GM23338 (cell line): ENCODE measurements at places on chromosomes 4 and X.

DNA sequence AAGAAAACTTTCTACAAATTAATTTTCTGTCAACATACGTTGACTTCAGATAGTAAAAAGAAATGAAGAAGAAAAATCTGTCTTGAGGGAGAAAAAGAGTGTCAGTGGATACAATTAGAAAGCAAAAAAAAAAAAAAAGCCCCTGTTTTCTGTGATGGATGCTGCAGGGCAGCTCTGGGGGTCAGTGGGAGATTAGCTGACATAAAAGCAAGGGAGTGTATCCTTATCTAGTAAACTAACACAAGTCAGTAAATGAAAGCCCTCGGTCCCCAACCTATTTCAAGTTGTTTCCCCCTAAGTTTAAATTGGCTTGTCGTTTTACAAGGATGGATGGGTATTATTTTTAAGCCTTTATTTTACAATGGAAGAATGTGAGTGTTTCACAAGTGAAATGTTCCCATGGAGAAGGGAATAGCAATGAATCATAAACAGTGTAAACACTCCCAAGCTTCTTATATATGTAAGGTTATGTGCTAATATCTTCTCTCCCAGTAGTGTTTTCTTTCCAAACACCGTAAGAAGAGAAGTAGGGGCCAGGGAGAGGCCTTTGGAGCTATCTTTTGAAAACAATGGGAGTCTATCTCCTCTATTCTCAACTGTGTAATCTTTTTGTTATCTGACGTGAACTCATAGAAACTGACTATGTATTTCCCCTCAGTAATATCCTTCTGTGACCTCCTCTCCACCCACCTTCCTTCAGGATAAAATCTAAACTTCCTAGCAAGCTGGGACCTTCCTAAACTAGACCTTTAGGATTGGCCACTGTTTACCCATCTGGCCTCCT, 347.7 kb downstream of the FBXO8 start:
- no peak for DNase-seq

DNA sequence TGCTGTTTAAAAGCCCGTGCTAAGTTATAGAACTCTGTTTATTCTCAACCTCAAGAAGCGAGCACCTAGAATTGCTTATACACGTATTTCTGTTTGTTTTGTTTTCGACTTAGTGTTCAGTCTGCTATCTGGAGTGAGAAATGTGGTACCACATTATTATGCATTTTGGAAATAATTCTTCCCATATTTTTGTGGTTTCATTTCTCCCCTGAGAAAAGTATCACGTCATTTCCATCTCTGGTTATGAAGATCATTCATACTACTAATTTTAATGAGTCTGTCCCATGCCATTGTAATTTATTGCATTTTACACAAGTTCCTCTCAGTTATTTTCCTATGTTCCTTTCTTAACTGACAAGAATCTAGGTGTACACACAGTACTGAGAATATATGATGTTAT, 186.0 kb downstream of the DCHS2 start:
- no peak for DNase-seq

GRCh38 chr4:95798003-95798402, 41.9 kb upstream of the PDHA2 start:
- DNase-seq = no peak

- no peak for DNase-seq
Observed at GRCh38 chr4:47579235-47579634, 94.2 kb downstream of the ATP10D start.

DNA sequence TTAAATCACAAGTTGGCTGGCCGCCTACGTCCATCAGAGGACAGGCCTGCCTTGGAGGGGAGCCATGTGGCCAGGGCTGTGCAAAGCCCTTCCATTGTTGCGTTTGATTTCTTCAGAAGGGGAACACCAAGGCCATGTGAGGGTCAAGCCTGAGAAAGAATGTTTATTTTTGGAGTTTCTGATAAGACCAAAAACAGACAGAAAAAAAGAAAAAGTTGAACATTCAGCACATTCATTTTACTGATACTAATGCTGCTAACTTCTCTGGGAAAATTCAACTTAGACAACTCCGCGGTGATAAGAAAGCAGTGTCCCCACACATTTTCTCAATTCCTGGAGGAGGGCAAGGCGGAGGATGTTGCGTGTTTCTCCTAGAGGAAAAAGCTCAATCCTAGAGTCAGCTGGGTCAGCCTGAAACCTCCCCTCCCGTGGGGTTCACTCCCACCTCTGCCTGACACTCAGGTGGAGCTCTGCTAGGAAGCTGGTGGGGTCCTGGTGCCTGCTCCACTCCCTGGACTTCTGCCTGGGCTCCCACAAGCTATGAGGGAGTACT, 63.5 kb downstream of the ANAPC4 start:
- DNase-seq = no peak
